A549 treated with RU486 at 1 μM for 4 hours (cell line): ENCODE measurements at places on chromosomes 4 and X. TPM values are rescaled to one million over a fixed set of nuclear protein-coding genes. Genes with fewer than 3 reads are reported as not detected.

BTC gene
- 1.0 to 1.3 TPM (median 1.3 TPM) in 5 replicates for total RNA-seq

EPHA5 gene
- total RNA-seq: 0.19 to 0.62 TPM (median 0.45 TPM) in 5 replicates

SPATA18 gene
- total RNA-seq: 3.1 to 4.6 TPM (median 4.0 TPM) in 5 replicates

CXCL10 gene
- 0.08 to 0.27 TPM (median 0.13 TPM) in 3 of 5 replicates, not detected in the others for total RNA-seq

ZCCHC13 gene
- total RNA-seq: not detected in 5 replicates

SMIM31 gene
- total RNA-seq: 0.05 to 0.07 TPM in 2 of 5 replicates, not detected in the others

PLS3 gene
- 176 to 241 TPM (median 200 TPM) in 5 replicates for total RNA-seq

RBMXL3 gene
- total RNA-seq: not detected in 5 replicates

TLL1 gene
- total RNA-seq: 0.03 to 0.47 TPM (median 0.24 TPM) in 5 replicates

L1CAM gene
- total RNA-seq: 18.0 to 23.1 TPM (median 20.8 TPM) in 5 replicates

PPP1R3F gene
- total RNA-seq: 2.2 to 3.3 TPM (median 2.3 TPM) in 5 replicates

HPGDS gene
- total RNA-seq: not detected in 5 replicates

XAGE1A gene
- total RNA-seq: 12.2 to 35.3 TPM (median 24.0 TPM) in 3 of 5 replicates, not detected in the others

CDKL2 gene
- 0.34 to 0.93 TPM (median 0.71 TPM) in 5 replicates for total RNA-seq

TRAPPC11 gene
- 8.1 to 12.1 TPM (median 10.4 TPM) in 5 replicates for total RNA-seq

LRCH2 gene
- 0.02 TPM in 1 of 5 replicates, not detected in the others for total RNA-seq

UGT2B11 gene
- total RNA-seq: 0.11 to 0.14 TPM in 2 of 5 replicates, not detected in the others

UGT8 gene
- 0.13 to 0.25 TPM (median 0.17 TPM) in 5 replicates for total RNA-seq

PRPS2 gene
- total RNA-seq: 36.7 to 45.7 TPM (median 43.7 TPM) in 5 replicates

ADAM29 gene
- not detected in 5 replicates for total RNA-seq

ADH7 gene
- total RNA-seq: not detected in 5 replicates

TEC gene
- total RNA-seq: 1.3 to 2.1 TPM (median 1.7 TPM) in 5 replicates

GATA1 gene
- total RNA-seq: not detected in 5 replicates

ADH1C gene
- total RNA-seq: 0.35 TPM in 1 of 5 replicates, not detected in the others

GPRASP2 gene
- 3.6 to 7.9 TPM (median 6.1 TPM) in 5 replicates for total RNA-seq

OPRPN gene
- not detected in 5 replicates for total RNA-seq

NUDT11 gene
- total RNA-seq: 1.8 to 3.3 TPM (median 3.2 TPM) in 5 replicates

FDCSP gene
- not detected in 5 replicates for total RNA-seq

USP17L19 gene
- not detected in 5 replicates for total RNA-seq

C4orf46 gene
- 4.8 to 10.3 TPM (median 9.3 TPM) in 5 replicates for total RNA-seq

TCEAL5 gene
- total RNA-seq: not detected in 5 replicates

FNIP2 gene
- 2.6 to 4.8 TPM (median 4.6 TPM) in 5 replicates for total RNA-seq

TRIM61 gene
- total RNA-seq: not detected in 5 replicates

MTMR8 gene
- 0.38 to 1.2 TPM (median 0.76 TPM) in 5 replicates for total RNA-seq

PRKG2 gene
- 0.31 to 1.2 TPM (median 0.91 TPM) in 5 replicates for total RNA-seq

NAP1L2 gene
- 0.86 to 1.4 TPM (median 1.2 TPM) in 5 replicates for total RNA-seq

RAB33A gene
- total RNA-seq: 0.21 to 0.32 TPM (median 0.27 TPM) in 5 replicates

TMEM156 gene
- 17.0 to 24.9 TPM (median 21.8 TPM) in 5 replicates for total RNA-seq

GABRA4 gene
- total RNA-seq: not detected in 5 replicates

GLRA2 gene
- total RNA-seq: not detected in 5 replicates

XAGE2 gene
- total RNA-seq: not detected in 5 replicates

TMSB15C gene
- total RNA-seq: 0.07 to 0.47 TPM (median 0.23 TPM) in 4 of 5 replicates, not detected in the other

AFM gene
- total RNA-seq: not detected in 5 replicates
